ENCODE measurements at places on chromosomes 3 and 15.

GRCh38 chr3:24149032-24149431 is 203.9 kb downstream of the NR1D2 start:
- no peak for DNase-seq

GRCh38 chr3:46711305-46711704 is 6.4 kb downstream of the PRSS50 start:
- no peak for DNase-seq

GRCh38 chr3:188358787-188359493 is 205.0 kb downstream of the LPP start:
- DNase-seq: no peak

DNA sequence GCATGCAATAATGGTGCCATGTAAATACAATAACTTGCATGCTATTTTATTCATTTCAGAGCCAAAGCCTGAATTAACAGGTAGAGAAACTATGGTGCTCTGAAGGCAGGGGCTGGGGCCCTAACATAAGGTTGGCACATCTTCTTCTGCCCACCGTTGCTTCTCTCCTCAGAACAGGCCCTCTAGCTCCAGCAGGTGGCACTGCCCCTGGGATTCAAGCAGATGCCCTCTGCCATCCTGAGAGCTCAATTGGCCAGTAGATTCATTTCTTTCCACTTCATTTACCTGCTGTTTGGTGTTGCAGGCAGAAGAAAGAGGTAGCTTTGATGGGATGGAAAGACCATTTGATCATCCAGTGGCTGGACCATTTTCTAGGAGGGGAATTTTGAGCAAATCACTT is 130.5 kb downstream of the FOXB1 start:
- DNase-seq: no peak

DNA sequence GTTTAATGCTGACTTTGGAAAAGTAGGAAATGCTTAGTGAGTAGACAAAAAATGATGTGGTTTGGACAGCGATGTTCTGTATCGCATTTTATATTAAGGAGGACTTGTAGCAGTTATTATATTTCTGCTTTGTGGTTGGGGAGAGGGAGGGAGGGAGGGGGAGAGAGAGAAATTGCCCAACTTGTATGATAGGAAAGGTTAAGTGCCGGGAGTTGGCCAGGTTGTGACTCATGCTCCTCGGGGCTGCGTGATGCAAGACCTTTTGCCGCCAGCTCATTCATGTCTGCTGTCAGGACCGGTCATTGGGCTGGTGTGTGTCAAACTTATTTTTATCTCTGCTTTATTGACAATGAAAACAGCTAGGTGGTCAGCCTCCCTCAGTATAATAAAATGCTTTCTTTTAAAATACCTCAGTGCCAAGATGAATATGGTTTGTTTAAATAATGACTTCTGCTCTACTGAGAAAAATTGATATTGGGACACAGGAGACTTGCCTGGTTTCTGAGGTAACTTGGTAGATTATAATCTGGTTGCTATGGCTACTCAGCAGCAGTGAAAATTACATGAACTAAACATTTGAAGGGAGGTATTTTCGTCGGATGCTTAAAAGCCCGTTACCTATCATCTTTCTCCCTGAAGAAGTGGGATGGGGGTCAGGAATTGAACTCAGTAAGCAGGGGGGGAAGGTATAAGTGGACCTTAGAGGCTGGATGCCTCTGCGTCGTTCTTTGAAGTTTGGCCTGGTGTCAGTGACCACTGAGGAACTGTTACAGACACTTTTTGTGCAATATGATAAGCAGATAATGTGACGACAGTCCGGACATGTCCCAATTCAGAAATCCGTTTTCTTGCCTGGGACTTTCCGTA is 90.7 kb downstream of the FNDC3B start:
- DNase-seq: peak; percentile 98

- DNase-seq: no peak
Measured at GRCh38 chr3:17143893-17144664, 259.3 kb downstream of the PLCL2 start.

- no peak for DNase-seq
Measured at GRCh38 chr3:40201770-40202169, 107.7 kb upstream of the EIF1B start.

DNA sequence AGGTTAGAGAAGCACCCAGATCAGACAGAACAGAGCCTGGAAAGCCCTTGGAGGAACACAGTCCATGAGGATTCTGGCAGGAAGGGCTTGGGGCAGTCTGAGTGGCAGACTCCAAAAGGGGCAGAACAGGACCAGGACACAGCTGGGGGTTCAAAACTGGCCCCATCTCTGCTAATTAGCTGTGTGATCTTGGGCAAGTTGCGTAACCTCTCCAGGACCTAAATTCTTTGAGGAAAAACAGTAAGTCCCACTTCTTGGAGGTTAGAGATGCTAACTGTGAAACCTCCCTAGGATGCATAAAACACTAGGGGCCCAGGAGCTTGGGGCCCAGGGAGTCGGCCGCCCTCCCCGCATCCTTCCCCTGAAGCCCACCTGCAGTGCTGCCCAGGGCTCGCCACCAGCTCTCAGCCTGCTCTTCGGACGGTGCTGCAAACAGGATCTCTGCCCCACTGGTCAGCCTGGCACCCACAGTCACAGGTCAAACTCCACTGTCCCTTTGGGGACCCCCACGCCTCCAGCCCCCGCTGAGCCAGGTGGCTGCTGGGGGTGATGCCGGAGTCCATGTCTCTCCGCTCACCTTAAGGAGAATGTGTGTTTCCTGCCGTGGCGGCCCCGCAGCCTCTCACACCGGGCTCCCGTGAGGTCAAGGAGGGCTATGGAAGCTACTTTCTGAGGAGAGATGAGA is 12.0 kb downstream of the PLA2G4B start:
- DNase-seq: no peak

DNA sequence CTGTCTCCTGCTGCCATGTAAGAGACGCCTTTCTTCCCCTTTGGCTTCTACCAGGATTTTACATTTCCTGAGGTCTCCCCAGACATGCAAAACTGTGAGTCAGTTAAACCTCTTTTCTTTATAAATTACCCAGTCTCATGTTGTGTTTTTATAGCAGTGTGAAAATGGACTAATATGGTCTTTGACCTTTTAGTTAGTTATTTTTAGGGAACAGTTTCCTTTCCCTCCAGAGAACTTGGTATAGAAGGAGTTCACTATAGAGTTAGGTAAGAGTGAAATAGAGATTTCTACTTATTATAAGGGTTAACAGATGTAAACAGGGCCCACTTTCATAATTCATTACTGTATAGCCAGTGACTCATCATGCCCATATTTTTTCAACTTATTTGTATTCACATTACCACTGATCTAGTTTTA is 170.9 kb downstream of the UNC13C start:
- DNase-seq: no peak

GRCh38 chr3:170426240-170426797 is 7.7 kb downstream of the CLDN11 start:
- no peak for DNase-seq

- DNase-seq: no peak
Measured at GRCh38 chr3:121681792-121682191, 21.1 kb upstream of the HCLS1 start.

DNA sequence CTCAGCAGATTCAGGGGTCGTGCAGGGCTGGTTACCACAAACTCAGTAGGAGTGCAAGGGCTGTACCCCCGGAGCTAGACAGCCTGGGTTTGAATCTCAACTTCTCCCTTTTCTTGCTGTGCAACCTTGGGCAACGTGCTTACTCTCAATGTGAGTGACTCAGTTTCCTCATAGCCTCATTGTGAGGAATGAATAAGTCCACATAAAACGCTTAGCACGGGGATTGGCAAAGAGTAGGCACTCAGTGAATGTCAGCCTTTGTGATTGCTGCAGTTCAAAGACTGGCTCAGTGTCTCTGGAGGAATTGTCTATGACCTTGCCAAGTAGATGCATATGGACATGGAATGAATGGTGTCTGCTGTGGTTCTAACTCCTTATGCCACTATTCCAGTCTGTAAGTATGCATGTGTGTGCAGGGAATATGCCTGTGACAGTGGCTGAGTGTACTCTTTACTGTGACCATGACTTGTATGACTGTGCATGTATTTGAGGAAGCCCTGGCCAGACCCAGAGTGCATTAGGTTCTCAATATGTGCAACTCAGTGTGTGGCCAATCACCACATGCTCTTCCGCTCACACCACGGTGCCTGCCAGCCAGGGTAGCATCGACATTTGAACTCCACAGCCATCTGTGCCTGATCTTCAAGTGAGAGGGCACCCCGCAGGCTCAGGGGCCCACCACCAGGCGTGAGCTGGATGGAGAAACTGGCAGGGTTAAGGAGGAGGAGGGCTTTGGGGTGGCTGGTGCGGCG is 900 bp upstream of the HYAL3 start:
- DNase-seq: no peak

DNA sequence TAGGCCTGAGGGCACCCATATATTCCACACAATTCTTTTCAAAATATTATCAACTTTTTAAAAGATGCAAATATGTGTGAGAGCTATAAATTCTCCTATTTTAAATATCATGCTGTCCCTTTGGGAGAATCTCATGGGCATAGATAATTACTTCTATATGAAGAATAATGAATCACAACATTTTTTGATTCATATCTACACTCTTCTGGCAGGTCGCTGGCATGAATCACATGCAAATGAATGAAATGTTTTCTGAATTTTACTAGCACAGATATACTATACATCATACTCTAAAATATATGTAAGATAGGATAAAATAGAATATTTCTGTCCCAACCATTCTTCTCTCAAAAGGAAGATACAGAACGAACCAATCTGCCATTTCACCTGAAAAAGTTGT is 277.7 kb upstream of the KCNH8 start:
- no peak for DNase-seq

- no peak for DNase-seq
Measured at GRCh38 chr3:71415681-71416122, 167.8 kb downstream of the FOXP1 start.

- peak; percentile 37 for DNase-seq
Measured at GRCh38 chr3:143608966-143609365, 239.3 kb downstream of the SLC9A9 start.

DNA sequence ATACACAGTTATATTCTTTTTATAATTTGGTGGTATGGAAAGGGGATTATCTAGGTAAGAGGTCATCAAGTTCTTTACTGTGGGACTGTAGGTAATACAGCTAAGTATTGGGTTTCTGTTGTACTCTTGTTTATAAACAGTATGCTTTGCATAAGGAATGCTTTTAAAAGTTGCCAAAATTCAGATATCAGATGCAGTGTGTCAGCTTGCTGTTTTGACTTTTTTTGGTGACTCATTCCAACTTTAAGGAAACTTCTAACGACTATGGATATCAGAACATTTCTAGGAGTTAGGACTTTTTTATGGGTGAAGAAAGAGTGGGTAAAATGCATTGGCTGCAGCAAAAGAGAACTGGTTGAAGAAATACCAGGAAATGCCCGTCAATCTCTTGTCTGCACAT is 2.8 kb downstream of the SCAANT1 start:
- no peak for DNase-seq

GRCh38 chr3:102661707-102662497 is 227.1 kb downstream of the ZPLD1 start:
- DNase-seq: no peak

GRCh38 chr3:176521531-176522175 is 675.6 kb downstream of the TBL1XR1 start:
- no peak for DNase-seq

DNA sequence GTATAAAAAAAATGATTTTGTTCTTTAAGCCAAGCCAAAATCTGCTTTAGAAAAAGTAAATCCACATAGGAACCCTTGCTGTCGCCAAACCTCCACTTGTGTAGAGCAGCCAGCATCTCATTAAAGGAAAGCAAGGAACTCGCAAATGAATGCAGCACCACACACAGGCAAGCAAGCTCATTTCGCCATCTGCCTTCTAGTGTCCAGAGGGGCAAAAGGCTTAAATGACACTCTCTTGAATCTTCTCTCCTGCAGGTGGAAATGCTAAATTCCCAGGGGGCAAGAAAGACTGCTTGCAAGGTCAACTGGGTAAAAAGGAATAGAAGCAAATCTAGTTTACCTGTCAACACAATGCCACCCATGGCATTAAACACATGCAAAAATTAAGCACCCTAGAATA is 2.4 kb downstream of the MB21D2 start:
- DNase-seq: peak; percentile 36

DNA sequence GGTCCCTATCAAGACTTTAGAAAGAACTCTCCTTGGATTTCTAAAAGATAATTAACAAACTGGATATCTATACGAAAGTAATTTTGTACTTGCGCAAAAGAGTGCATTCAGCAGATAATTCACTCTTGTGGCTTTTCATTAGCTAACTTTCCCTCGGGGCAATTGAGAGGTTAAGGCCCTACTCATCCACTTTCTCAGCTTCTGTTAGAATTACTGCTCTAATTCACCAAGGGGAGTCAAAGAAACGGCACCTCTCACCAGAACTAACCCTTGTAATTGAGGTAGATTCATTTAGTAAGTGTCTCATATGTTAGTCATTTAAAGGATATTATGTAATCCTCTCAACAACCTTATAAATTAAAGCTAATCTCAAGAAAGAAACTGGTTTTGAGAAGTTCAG is 22.5 kb upstream of the MB21D2 start:
- no peak for DNase-seq

DNA sequence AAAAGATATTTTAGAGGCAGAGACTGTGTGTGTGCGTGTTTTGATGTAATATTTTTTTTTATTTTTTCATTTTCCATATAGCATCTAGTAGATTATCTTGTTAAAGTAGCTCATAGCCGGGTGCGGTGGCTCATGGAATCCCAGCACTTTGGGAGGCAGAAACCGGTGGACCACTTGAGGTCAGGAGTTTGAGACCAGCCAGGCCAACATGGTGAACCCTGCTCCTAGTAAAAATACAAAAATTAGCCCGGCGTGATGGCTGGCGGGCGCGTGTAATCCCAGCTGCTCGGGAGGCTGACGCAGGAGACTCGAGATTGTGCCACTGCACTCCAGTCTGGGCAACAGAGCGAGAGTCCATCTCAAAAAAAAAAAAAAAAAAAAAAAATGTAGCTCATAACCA is 1481.2 kb upstream of the CADM2 start:
- DNase-seq: no peak

DNA sequence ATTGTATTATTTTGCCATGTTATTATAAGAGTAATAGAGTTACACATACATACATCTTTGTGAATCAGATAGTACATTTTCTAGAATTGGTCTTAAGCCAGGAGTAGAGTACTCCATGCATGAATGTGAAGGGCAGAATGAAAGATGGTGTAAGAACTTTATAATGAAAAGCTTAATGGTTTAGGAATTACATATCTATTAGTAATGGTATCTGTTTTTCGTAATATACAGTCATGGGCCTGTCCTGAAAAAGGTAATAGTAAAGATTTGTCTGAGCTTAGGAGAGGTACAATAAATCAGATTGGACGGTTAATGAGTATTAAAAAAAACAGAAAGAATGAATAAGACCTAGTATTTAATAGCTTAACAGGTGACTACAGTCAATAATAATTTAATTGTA is 118.2 kb upstream of the PRTG start:
- no peak for DNase-seq

- no peak for DNase-seq
Measured at GRCh38 chr3:140424211-140424610, 253.7 kb upstream of the TRIM42 start.

DNA sequence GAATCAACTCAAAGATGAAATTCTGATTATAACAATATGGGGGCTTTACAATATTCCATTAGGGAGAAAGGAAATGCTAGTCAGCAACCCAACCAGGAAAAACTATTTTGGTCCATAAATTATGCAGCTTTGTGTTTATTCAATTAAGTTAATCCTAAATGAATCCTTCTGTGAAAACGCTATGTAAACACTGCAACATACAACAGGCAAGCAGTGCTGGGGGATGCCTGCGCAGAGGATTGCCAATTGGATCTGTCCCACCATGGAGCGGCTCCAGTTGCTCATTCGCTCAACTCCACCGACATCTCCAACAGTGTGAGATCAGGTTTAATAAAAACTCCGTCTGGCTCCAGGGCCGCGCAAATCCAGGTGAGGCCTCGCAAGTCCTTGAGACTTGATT is 290.5 kb upstream of the VEPH1 start:
- DNase-seq: no peak

Measured in kidney glomerular epithelial cell (primary cell).